HTR-8/SVneo (cell line): ENCODE measurements at places on chromosomes 2 and 18.

DNA sequence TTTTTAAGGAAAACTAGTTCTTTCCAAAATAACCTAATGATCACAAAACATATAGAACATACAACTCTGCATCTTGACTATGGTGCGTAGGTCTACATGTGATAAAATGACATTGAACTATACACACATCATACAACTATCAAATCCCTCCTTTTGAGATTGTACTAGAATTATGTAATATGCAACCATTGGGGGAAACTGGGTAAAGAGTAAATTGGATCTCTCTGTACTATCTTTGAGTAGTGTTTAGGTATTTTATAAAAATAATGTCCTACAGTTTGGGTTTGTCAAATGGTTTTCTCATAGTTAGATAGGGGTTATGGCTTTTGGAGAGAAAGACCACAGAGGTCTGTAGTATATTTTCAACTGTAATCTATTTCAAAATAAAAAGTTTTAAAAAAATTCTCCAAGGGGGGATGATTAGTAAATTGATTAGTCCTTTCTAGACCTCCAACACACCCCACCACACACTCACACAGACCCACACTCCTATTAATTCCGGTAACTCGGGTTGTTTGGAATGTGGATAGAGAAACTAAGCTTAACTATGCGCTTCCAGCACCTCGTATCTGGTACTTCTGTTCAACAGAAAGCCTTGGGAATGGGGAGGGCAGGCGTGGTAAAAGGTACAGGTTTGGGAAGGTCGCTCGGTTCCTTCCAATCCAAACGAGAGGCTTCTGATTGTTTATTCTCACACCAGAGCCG lies 695 bp upstream of the BIRC6 start:
- DNase-seq: peak; percentile 48

- DNase-seq: no peak
Measured at GRCh38 chr2:59974051-59974766, 579.2 kb downstream of the BCL11A start.

DNA sequence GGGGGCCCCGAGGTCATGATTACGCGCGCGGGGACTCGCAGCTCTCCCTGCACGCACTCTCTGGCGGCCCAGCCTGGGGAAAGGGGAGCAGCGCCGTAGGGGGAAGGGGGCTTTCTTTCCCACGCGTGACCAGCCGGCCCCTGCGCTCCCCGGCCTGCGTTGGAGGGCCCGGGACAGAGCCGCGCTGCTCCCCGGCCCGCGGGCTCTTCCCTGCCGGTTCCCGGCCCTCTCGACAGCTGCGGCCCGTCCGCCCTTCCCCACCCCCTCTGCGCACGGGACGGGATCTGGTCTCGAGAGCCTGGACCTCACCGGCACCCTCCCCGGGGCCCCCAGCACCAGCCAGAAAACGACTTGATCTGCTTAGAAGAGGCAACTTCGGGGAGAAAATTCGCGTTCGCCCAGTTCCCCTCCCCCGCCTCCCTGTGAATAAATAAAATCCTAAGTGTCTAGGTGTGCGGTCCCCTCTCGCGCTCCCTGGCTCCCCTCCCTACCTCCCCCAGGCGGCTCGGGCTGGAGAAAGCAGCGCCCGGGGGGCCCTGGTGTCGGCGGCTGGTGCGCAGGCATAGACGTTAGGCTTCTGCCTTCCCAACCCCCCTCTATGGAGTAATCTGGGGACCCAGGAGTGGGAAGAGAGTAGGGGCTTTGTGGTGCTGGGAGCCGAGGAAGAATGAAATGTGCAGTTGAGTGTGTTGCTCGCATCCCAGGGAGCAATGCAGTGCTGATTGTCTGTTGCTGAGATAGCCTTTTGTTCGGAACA lies 803 bp upstream of the FIGN start:
- peak; percentile 55 for DNase-seq

GRCh38 chr2:6301426-6301825 lies 564.3 kb downstream of the CMPK2 start:
- DNase-seq: no peak

DNA sequence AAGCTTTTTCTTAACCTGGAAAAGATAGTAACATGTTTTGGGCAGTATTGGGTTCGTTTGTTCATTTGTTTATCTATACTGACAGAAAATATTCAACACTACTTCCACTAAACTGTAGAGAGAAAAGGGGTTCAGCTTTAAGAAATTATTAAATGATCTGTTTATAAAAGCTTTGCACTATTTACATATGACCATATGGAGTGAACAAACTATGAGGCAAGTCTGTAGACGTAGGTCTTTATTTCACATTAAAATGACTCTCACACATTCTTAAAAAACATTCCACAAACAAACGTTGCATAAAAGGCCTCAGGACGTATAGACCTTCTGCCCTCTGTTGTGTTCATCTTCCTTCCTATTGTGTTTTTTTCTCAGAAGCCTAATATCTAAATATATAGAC lies 94.6 kb downstream of the CD226 start:
- no peak for DNase-seq

GRCh38 chr2:236874866-236875481 lies 210.7 kb upstream of the COPS8 start:
- DNase-seq: no peak

GRCh38 chr18:48833701-48834412 lies 116.9 kb downstream of the SMAD7 start:
- DNase-seq: no peak

DNA sequence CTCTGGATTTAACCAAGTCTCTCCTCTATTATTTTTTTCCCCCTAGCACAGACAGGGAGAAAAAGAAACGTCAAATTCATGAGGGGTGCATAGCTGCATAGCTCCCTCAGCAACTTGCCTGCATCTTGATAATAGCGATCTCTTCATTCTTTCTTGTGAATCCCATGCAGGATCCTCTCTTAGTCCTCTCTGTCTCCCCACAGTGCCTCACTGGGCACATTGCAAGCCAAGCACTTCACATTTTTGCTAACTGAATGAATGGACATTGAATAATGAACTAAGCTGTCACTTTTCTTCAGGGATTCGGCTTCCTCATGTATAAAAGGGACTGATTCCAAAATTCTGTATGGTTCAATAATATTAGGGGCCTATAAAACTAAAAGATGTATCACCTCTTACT lies 2.9 kb upstream of the EPB41L3 start:
- peak; percentile 29 for DNase-seq

- no peak for DNase-seq
Measured at GRCh38 chr2:41180387-41180786, 728.5 kb upstream of the SLC8A1 start.

DNA sequence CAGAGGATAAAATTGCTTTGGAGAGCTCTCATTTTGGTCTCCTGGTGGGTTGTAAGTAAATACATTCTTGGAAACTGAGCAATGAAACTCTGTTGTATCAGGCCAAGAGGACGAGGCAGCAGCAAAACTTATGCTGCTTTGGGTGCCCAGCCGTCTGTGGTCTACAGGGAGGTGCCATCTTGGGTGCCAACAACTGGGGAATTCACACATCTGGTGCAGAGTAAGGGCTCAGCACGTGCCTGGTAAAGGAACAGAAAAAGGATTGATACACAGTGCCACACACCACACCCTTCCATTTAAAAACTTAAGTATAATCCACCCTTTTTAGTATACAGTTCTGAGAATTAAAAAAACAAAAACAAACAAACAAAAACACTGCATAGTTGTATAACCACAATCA lies 221.9 kb downstream of the TSN start:
- no peak for DNase-seq

GRCh38 chr18:35683021-35683420 lies 101.5 kb downstream of the GALNT1 start:
- no peak for DNase-seq

GRCh38 chr2:68234405-68234804 lies 17.9 kb downstream of the PPP3R1 start:
- no peak for DNase-seq

- DNase-seq: no peak
Measured at GRCh38 chr2:177529166-177529565, 136.6 kb downstream of the AGPS start.

- no peak for DNase-seq
Measured at GRCh38 chr2:32721376-32721775, 93.5 kb downstream of the TTC27 start.

GRCh38 chr2:197310987-197311420 lies 424 bp upstream of the ANKRD44 start:
- DNase-seq: peak; percentile 11

DNA sequence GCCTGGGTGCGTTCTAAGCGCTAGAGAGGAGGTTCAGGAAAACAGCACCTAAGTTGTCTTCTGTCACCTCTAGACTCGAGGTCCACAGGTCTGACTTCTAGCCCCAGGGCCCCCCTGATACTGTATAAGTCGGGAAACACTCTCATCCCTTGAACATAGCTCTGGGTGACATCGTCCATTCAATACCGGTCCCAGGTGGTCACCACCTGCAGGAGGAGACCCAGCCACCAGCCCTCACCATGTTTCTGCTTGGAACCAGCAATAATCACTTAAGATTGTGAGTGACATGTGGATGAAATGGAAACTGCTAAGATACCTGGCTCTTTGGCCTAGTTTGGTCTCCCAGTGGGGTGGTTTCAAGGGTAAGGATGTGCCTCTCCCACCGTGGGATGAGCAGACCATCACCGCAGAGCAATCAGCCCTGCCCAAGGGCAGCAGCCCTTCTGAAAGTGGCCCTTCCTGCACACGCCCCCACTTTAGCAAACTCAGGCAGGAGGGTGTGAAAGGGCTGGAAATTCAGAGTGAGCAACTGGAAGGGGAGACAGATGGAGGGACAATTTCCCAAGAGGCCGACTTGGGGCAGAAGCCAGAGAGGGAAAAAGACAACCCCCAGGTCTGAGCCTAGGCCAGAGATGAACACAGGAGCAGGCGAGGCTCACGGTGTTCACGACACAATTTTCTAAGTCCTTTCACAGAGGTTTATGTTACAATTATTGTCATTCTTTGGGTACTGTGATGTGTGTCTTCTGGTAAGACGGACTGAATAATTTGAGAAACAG lies 95.2 kb downstream of the ZNF516 start:
- no peak for DNase-seq

GRCh38 chr2:10398496-10398895 lies 49.6 kb downstream of the ODC1 start:
- DNase-seq: no peak

GRCh38 chr18:72672364-72673184 lies 128.4 kb upstream of the CBLN2 start:
- DNase-seq: no peak
